A549 treated with RU486 at 1 μM for 4 hours (cell line): ENCODE measurements at places on chromosomes 3 and 15. TPM values are rescaled to one million over a fixed set of nuclear protein-coding genes. Genes with fewer than 3 reads are reported as not detected.

Gene CPLX3
- not detected in 5 replicates for total RNA-seq

Gene SRGAP3
- 0.19 to 0.95 TPM (median 0.77 TPM) in 5 replicates for total RNA-seq

Gene GANC
- 5.5 to 8.1 TPM (median 6.5 TPM) in 5 replicates for total RNA-seq

Gene TRPM1
- not detected in 5 replicates for total RNA-seq

Gene C3orf85
- not detected in 5 replicates for total RNA-seq

Gene GRK7
- 0.03 to 0.09 TPM in 2 of 5 replicates, not detected in the others for total RNA-seq

Gene CCDC9B
- total RNA-seq, result 13.4 to 21.7 TPM (median 17.2 TPM) in 5 replicates

Gene UROC1
- total RNA-seq, result not detected in 5 replicates

Gene LEKR1
- 0.53 to 1.00 TPM (median 0.70 TPM) in 5 replicates for total RNA-seq

Gene TEX55
- not detected in 5 replicates for total RNA-seq
